H9 (cell line): ENCODE measurements at places on chromosomes 5 and 9.

DNA sequence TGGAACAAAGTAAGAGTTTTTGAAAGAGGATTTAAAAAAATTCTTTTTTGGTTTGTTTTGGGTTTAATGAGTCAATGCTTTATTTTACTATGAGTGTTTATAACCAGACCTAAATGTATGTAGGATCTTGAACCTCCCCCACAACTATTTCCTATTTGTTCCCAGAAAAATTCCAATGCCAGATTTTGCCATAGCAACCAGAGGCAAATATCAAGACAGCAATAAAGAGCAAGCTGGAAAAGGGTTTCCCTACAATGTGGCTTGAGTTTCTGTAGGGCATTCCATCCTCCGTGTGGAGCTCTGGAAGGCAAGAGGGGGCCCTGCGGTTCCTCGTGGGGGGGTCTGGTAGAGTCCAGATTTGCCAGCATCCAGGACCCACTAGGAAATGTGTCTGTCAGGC, 27.8 kb upstream of the GDNF start:
- DNase-seq, result no peak

DNA sequence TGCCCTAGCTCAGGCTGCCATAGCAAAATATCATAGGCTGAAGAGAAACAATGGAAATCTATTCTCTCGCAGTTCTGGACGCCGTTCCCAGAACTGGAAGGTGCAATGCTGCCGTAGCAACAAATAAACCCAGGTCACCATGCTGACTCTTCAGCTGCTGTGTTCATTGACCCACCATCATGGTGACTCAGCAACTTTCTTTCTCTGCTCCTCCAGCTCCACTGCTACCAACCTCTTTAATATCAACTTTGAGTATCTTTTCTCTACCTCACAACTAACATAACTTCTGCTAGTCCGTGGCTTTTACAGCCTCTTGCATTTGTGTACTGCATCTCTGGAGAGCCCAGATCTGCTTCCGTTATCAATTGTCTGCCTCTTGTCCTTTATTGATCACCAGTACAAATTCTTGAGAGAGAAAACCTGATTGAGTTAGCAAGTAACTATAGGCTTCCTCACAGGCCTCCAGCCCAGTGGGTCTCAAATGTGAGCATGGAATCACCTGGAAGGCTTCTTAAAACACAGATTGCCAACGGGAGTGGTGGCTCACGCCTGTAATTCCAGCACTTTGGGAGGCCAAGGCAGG, 47.3 kb upstream of the SLC30A5 start:
- DNase-seq, result no peak

- DNase-seq, result no peak
Observed at GRCh38 chr9:126449725-126450667, 123.4 kb downstream of the MVB12B start.

DNA sequence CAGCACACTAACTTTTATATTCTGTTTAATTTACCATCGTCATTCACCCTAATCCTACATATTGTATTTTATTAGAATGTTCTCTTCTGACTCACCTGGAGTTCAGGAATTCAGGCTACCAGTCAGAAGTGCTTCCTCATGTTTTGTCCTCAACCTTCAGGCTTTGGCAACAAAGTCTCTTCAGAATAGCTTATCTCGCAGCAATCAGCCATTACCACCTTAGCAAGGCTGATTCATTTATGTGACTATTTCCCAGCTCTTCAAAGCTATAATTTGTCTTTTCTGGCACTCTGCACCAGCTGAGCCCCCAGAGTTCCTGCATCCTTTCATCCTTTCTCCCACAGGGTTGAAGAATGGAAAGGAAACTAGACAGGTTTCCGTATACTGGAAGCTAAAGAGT, 365.5 kb upstream of the CDH18 start:
- no peak for DNase-seq

- no peak for DNase-seq
Observed at GRCh38 chr9:109817146-109817845, 37.3 kb downstream of the PALM2AKAP2 start.

GRCh38 chr5:140108093-140109017, 5.6 kb upstream of the PURA start:
- peak; percentile 56 for DNase-seq

DNA sequence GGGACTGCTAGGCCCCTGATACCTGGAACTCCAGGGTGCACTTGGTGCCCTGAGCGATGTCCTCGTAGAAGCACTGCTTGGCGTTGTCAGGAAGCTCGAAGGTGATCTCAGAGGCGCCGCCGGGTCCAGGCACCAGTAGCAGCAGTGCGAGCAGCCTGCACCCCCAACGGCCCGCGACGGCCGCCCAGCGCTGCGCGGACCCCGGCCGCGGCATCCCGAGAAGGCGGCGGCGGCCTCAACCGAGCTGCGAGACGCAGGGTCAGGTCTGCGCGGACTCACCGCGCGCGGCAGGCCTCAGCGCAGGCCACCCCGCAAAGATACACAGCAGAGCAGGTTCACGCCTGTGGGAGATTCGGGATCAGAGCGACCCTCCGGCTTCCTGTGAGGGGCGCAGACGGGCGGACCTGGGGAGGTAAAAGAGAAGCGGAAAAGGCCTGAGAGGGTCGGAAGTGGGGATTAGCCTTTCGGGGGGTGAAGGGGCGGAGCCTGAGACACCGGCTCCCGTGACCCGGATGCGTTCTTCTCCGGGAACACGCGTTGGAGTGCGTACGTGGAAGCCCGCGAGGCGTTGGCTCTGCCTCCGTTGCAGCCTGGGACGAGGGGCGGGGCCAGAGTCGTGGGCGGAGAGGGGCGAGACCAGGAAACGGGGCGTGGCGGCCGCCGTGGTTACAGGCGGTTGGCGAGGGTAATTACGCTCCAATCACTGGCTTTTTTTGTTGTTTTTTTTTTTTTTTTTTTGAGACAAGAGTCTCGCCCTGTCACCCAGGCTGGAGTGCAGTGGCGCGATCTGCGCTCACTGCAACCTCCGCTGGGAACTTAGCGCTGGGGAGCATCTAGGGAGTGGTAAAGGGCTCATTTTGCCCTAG, at the start of gene TMED7:
TMED7 (minus strand) TSS at position 458 of the 866 bp plus-strand sequence; CDS start at position 214, 244 bp downstream.
- DNase-seq, result peak; percentile 97

- no peak for DNase-seq
Observed at GRCh38 chr5:92887254-92887653, 693.8 kb downstream of the NR2F1-AS1 start.

DNA sequence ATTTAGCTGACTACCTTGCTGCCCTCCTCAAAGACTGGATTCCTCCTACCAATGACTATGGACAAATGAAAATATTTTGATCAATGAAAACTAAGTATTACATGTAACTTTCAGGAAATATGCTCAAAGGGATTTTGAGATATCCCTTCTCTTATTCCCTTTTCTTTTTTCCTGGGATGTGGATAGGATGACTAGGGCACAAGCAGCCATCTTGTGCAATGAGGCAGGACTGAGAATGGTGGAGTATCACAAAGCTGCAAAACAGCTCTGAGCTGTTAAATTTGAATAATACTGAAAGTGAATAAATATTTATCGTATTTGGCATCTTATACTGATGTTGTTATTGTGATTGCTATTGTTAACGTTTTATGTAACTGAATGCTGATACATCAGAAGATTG, 333.1 kb upstream of the NUDT12 start:
- DNase-seq, result no peak

GRCh38 chr5:107916731-107917725, 246.3 kb upstream of the EFNA5 start:
- no peak for DNase-seq

DNA sequence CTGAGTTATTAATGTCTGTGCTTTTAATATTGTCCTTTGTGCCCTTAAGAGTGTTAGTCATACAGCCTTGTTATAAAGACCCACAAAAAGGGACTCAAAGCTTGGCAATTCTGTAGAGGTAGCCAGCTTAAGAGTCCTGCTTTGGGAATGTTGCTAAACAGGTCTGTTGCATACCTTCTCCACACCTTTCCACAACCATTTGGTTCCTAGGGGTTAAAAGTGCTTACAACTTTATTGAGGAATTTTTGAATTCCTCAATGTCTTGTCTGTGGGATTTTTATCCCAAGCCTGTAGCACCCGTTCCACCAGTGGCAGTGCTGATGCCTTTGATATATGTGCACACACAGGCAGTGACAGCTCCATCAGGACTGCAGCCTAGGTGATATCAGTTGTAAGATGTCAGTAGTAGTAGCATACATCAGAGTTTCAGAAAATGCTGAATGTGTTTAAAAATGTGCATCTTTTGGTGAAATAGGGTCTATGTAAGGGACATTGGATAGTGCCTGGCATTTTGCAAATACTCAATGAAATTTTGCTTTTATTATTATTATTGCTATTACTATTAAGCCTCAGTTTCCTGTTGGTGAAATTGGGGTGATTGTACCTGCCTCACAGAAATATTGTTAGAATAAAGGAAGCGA, 68.5 kb downstream of the WWC1 start:
- DNase-seq, result no peak

DNA sequence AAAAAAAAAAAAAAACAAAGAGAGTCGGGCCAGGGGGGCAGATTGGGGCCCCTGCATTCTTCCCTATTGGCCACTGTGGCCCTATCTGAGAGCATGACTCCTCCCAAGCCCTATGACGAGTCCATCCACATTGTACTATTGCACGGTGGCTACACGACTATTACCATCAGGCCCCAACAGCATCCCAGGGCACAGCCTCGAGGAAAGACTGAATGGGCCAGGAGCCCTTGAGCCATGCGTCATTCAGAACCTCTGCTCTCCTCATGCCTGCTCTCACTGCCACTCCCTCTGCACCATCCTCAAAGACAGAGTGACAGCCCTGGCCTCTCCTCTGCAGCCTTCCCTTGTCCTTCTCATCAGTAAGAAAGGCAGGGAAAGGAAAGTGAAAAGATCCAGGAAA, 20.2 kb upstream of the ORM1 start:
- no peak for DNase-seq
